Temporal lobe (tissue), 4 donors: ENCODE measurements at places on chromosomes 4 and X. TPM values are rescaled to one million over a fixed set of nuclear protein-coding genes. Genes with fewer than 3 reads are reported as not detected.

Gene AFAP1
- 52.6 TPM for total RNA-seq

Gene SPANXB1
- total RNA-seq = not detected

Gene SHROOM4
- 2.0 TPM for total RNA-seq

Gene RADX
- 11.1 TPM for total RNA-seq

Gene SRPK3
- 0.25 TPM for total RNA-seq

Gene MGARP
- 0.49 TPM for total RNA-seq

Gene F8
- total RNA-seq = 4.2 TPM

Gene GUF1
- 39.6 TPM for total RNA-seq

Gene AKAP4
- total RNA-seq = not detected

Gene PCDH18
- total RNA-seq = 17.9 TPM

Gene RTL3
- not detected for total RNA-seq

Gene HUWE1
- 113 TPM for total RNA-seq

Gene ATP1B4
- not detected for total RNA-seq

Gene PCDH7
- 35.2 TPM for total RNA-seq

Gene CLTRN
- total RNA-seq = 0.25 TPM

Gene FAM53A
- 2.0 TPM for total RNA-seq
